ENCODE measurements at places on chromosomes 12 and 14. TPM values are rescaled to one million over a fixed set of nuclear protein-coding genes. Genes with fewer than 3 reads are reported as not detected.

ANP32D gene
- not detected for total RNA-seq

POTEG gene
- total RNA-seq: not detected

DNA sequence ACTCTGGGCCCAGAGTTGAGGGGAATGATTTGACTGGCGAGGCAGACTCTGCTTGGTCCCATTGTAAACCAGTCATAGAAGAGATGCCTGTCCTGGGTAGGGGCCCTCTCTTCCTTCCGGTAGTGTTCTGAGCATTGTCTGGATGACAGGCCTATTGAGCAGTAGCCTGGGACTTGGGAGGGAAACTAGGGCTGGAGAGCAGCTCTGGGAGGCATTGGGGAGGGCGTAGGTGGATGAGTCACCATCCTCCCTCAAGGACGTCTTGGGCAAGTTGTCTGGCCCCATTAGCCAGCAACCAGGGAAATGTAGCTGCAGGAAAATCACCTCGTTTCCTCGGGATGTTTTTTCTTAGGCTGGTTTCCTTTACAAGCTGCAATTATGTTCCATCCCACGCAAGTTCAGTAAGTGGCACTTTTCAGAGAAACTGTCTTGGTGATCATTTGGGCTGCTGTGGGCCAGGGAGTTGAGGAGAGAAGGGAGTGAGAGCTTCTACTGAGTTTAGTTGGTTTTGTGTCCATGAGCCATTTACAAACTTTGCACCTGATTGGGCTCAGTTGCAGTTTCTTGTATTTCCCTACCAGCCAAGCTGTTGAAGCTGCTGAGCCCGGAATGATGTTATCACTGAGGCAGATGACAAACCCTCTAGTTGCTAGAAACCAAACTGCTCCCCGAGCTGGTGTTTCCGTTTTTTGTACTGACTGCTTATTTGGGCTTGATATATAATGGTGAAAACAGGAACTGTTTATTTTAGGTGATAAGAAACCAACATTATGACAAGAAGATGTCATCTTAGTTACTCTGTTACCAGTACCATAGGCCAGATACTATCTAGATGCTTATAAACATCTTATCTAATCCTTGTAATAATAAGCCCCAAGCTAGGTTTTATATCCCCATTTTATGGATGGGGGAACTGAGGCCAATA lies 147.6 kb downstream of the CHST11 start:
- H3K36me3 ChIP-seq: peaks cover 5% of the 10 kb centered on the region
- peak; percentile 54 for DNase-seq
- no peaks in the 10 kb centered on the region for H3K27me3 ChIP-seq
- no peak overlapping the region for H3K4me3 ChIP-seq

DNA sequence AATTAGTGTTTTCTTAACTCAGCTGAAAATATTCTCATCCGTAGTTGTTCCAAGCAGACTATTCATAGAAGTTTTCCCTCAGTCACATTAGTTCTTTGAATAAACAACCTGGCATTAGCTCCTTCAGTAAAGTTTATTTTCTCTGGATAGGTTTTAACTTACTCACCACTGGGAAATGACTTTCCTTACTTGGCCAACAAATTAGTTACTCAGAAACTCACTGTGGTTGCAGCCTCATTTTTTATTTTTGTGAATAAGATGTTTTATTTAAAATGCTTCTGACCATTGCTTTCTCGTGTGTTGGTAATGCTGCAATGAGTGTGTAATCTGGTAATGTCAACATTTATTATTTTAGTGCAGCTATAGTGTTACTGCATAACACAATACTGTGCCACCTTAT lies 74.9 kb downstream of the NOVA1 start:
- H3K4me3 ChIP-seq: no peak overlapping the region
- H3K27ac ChIP-seq: no peak overlapping the region
- no peaks in the 10 kb centered on the region for H3K27me3 ChIP-seq

- no peaks in the 10 kb centered on the region for H3K27me3 ChIP-seq
- H3K27ac ChIP-seq: no peak overlapping the region
- H3K36me3 ChIP-seq: no peaks in the 10 kb centered on the region
- peaks cover 6% of the 10 kb centered on the region for H3K4me1 ChIP-seq
- H3K4me3 ChIP-seq: no peak overlapping the region
Observed at GRCh38 chr14:90455100-90455571, 58.3 kb downstream of the CALM1 start.

Measured in activated CD8-positive, alpha-beta T cell treated with anti-CD3 and anti-CD28 coated beads for 36 hours (primary cell).